GM12864 (cell line): ENCODE measurements at places on chromosomes 1 and 21.
A peak's percentile ranks its signal among the peaks of the same experiment; 100 is the strongest.

- no peak for DNase-seq
Observed at GRCh38 chr1:76583235-76583868, 283.9 kb upstream of the ST6GALNAC5 start.

GRCh38 chr1:77348549-77348948 is 66.7 kb downstream of the AK5 start:
- no peak for DNase-seq

DNA sequence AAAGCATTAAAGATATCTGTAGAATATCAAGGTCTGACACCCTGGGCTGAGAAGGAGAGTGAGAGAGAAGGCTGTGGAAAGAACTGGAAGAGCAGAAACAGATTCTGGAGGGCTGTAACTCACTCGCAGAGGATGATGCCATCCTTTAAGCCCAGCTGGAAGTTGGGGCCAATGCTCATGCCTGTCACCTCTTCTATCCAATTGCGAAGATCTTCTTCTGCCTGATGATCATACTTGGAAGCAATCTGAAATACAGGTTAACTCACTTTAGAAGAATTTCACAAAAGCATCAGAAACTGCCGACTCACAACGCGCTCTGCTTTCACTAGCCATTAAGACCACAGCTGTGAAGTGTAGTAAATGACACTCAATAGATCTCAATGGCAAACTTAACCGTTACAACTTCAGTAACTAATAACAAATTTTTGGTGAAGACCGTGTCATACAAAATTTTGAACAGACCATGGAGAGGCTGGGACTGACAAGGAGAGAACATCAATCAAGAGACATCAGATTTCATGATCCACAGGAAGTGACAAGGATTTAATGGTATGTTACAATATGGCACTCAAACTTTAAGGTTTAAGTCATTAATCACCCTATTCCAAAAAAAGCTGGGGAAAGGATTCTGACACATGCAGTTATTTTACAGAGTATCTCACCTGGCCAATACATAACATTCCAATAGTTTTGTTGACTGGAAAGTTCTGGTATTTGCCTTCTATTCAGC is 23.5 kb downstream of the CNN3 start:
- DNase-seq, result no peak

DNA sequence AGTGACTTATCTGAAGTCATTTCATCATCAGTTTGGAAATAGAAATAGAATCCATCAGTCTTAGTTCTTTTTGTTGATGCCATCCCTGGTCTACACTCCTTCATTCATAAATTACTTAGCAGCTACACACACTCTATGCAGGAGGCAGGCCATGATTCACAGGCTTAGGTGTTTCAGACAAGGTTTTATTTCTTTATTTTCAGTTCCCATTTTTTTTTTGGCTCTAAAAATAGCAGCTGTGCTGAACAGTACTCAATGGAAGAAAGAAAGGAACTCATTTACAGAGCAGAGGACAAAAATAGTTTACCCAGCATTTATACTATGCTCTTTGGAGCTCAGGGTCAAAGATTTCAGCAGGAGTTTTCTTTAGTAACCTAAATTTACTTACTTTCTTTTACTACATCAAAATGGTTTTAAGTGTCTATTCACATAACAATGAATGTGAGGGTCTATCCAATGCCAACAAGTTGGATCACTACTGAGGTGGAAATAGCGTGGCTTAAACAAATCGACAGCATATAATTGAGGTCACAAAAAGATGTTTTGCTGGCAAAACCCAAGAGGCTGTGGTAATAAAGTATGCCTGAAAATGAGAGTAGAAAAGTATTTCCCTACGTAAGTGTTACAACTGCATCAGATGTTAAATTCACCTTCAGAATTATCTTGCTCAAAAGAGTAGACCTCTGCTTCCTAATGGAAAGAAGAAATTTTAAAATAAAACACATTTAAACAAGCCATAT is 7.7 kb downstream of the KRTAP19-8 start:
- DNase-seq, result peak; percentile 39

DNA sequence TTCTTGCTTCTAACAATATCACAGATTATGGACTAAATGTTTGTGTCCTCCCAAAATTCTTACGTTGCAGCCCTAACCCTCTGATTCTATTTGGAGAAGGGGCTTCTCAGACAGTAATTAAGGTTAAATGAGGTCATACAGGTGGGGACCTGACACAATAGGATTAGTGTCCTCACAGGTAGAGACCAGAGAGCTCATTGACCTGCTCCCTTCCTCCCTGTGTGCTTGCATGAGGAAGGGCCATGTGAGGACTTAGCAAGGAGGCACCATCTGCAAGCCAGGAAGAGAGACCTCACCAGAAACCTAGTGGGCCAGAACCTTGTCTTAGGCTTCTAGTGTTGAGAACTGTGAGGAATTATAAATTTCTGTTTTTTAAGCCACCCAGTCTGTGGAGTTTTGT is 322.6 kb downstream of the SMYD3 start:
- no peak for DNase-seq

DNA sequence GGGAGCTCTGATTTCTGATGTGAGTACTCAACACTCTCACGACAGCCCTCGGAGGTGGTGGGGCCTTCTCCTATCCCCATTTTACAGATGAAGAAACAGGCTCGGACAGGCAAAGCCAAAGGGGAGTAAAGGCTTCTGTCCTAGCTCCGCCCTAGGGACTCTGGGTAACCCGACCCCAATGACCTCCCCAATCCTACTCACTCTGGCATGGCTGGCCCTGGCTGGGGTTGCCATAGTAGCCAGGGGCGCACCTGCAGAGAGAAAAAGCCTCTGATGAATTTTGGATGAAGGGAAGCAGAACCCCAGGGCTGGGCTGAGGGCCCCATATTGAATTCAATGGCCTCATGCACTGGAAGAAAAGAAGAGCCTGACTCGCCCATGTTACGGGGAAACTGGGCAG is 61.1 kb downstream of the LDLRAD2 start:
- no peak for DNase-seq

DNA sequence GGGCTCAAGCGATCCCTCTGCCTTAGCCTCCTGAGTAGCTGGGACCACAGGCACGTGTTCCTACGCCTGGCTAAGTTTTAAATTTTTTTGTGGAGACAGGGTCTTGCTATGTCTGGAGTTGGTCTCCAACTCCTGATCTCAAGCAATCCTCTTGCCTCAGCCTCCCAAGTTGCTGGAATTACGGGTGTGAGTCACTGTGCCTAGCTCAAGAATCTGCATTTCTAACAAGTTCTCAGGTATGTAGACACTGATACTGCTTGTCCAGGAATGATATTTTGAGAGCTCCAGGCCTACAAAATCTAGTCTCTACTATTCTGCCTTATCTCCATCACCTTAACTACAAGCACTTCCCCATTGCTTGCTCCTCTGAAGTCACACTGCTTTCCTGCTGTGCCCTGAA is 22.3 kb downstream of the ANGPTL7 start:
- no peak for DNase-seq

- DNase-seq, result no peak
Observed at GRCh38 chr1:19484338-19484797, 971 bp downstream of the CAPZB start.

DNA sequence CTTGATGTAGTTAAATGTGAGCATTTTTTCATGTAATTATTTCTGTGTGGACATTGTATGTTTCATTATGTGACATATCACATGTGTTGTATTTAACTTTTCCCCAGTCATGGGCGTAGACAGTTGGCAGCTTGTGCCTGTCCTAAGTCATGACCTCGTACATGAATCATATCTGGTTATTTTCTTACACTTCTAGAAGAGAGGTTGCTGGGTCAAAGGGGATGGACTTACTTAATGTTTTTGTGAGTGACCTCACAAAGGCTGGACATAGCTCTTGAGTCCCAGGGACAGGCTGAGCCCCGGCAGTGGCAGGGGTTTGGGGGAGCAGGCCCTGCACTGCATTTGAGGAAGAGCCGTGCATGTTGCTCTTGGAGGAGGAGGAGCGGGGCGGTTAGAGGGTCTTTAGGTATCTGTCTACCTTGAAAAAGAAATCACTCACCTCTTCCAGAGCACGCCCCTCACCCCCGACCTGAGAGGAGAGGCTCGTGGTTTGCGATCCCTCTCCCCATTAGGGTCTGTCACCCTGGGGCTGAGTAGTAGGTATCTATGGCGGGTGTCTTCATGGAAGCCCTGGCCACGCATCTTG is 16.4 kb downstream of the IFNGR2 start:
- DNase-seq, result no peak

DNA sequence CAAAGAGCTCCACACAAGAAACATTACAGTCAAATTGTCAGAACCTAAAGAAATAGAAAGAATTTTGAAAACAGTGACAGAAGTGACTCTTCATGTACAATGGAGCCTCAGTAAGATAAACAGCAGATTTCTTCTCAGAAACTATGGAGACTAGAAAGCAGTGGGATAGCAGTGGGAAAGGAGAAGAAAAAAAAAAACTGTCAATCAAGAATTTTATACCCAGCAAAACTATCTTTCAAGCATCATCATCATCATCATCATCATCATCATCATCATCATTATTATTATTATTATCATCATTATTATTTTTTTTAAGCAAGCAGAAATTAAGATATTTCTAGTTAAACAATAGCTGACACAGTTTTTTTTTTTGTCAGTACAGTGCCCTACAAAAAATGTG is 24.2 kb downstream of the CEP170 start:
- no peak for DNase-seq

DNA sequence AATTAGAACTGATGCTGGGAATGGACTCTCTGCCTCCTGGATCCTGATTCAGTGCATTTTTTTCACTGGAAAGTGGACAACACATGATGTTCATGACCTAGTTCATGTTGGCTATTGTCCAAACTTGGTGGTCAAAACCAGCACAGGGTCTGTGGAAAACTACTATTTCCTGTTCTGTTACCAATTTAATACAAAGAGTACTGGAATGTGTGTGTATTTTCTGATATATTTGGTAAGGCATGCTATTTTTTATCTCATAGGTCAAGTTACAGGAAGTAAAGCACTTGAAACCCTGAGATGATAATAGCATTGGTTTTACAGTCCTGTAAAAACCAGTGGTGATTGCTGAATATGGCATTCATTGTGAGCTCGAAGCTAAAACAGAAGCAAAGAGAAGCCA is 89.9 kb downstream of the SGIP1 start:
- DNase-seq, result no peak

DNA sequence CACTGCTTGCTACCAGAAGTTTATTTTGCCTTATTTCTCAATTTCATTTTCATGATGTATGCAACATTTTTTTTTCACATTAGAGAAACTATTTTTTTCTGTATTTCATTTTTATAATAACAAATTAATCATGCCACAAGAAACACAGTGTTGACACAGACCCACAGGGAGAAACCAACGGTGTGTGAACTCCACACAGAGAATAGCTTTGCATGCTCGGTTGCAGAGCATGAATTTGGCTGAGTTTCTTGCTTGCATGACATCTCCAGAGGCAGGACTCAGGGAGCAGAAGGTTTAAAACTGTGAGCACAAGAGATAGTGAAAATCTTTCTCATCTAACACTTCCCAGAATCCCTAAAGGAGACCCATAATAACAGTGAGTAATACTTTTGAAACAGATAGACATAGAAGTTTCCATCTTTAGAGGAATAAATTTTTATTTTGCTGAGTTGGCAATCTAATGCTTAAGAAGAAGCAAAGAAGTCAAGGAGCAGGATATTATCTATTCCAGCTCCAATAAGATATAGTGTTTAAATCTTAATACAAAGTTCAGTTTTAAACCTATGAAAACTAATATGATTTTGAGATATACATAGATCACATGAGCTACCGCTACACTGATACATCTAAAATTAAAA is 890.9 kb downstream of the MRPL39 start:
- no peak for DNase-seq

- peak; percentile 38 for DNase-seq
Observed at GRCh38 chr21:25385911-25386474, 221.3 kb downstream of the MRPL39 start.

- no peak for DNase-seq
Observed at GRCh38 chr1:104932030-104932915, 1182.6 kb downstream of the AMY1C start.

DNA sequence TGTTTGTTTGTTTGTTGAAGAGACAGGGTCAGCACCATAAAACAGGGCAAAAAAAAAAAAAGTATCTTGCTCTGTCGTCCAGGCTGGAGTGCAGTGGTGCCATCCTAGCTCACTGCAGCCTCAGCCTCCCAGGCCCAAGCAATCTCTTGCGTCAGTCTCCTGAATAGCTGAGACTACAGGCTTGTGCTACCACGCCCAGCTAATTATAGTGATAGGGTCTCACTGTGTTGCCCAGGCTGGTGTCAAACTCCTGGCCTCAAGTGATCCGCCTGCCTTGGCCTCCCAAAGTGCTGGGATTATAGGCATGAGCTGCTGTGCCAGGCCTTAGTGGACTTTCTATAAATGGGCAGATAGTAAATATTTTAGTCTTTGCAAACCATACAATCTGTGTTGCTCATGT is 19.2 kb downstream of the DDI2 start:
- no peak for DNase-seq

DNA sequence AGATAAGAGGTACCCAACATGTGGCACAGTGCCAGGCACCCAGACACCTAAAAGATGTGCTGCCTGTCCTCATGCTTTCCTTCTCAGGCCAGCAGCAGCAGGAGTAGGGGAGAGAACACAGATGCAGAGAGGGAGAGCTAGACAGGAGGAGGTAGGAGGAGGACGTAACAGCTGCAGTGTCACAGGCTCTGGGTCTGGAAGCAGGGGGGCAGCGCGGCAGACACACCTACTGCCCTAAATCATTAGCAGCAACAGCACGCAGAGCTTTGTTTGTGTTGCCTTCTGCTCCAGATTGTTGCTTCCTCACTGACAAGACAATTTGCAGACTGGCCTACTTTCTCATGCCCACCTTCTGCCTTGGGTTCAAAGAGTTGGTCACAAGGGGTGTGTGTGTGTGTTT is 196.7 kb upstream of the DAB1 start:
- no peak for DNase-seq

GRCh38 chr1:221294242-221294641 is 415.0 kb downstream of the HLX start:
- no peak for DNase-seq

DNA sequence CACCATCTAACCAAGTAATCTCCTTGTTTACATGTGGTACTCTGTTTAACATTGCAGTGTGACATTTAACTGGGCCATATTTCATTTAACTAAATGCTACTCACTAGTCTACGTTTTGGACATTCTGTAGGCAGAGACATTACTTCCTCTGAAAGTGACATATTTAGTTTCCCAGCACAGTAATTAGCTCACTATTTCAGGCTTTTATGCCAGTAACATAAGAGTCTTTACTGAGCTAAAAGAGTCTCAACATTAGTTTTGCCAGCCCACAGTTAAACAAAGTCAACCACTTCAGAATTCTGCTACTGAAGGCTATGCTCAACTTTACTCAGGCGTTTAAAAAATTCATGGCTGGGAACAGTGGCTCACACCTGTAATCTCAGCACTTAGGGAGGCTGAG is 2.6 kb upstream of the TNFRSF9 start:
- DNase-seq, result no peak

- DNase-seq, result no peak
Observed at GRCh38 chr1:58929671-58930325, 146.0 kb upstream of the JUN start.

GRCh38 chr1:59163268-59164092 is 133.4 kb upstream of the FGGY start:
- no peak for DNase-seq

- DNase-seq, result no peak
Observed at GRCh38 chr21:43021756-43022600, 47.6 kb downstream of the PKNOX1 start.

GRCh38 chr1:32871364-32872191 is 866 bp upstream of the FNDC5 start:
- DNase-seq, result no peak

- DNase-seq, result no peak
Observed at GRCh38 chr1:157487096-157487495, 65.2 kb downstream of the FCRL5 start.
